Stimulated activated CD8-positive, alpha-beta memory T cell treated with anti-CD3 and anti-CD28 coated beads, Interleukin-15, amount 100 ng/mL, for 4 hours (primary cell): ENCODE measurements at places on chromosomes 13 and 19.

GRCh38 chr13:94412870-94413597 lies 66.4 kb downstream of the DCT start:
- no peak for DNase-seq

GRCh38 chr13:99792079-99792921 lies 179.3 kb downstream of the ZIC5 start:
- no peak for DNase-seq

GRCh38 chr19:1302533-1303239 lies 17.0 kb downstream of the EFNA2 start:
- no peak for DNase-seq

- no peak for DNase-seq
These were observed 365.4 kb downstream of the ITGBL1 start for GRCh38 chr13:101817898-101818297.

DNA sequence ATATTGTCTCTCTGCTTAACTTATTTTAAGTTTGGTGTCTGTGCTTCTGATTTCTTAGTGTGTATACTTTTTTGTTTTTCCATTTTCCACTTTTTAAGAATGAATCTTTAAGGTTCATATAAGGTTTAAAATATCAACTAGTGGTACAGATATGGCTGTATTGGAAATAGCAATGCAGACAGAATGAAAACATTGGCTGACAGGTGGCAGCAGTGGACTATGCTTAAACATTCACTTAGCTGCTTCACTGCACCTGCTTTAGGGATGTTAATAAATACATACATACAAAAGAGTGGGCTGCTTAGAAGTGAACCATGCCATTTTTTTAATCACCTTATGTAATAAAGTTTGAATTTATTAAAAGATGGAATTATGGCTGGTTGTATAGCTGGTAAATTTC lies 27.3 kb downstream of the TM9SF2 start:
- DNase-seq, result no peak

- DNase-seq, result no peak
These were observed 13.1 kb downstream of the CCDC97 start for GRCh38 chr19:41323023-41323422.

DNA sequence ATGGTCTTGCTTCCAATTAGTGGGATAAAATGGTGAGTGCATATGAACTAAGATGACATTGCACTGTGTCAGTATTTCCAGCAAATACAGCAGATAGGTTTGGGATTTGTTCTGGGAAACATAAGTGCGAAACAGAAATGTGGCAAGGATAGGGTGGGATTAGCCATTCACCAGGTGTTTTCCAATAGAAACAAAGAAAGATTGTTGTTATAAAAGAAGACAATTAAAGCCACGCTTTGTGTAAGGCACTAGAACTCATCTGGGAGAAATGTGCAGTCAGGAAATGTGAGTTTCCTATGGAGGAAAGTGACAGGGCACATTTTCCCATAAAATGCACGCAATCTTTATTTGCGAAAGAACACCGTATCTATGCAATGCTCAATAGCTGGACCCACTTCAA lies 1547.8 kb downstream of the EFNB2 start:
- DNase-seq, result no peak

DNA sequence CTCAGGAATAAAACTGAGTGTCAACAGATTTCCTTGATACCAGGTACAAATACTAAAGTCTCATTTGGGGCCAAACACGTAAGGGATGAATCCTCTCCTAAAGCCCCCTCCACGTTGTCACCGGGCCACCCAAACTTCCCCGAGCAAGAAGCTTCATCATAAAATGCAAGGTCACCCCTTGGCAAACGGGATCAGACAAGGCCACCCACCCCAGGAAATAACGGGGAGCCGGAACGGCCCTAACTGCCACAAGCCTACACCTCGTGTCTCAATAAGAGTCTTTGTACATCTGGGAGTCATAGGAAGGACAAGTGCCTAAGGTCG lies 717 bp downstream of the EEF2 start:
- no peak for DNase-seq

- DNase-seq, result no peak
These were observed 177.9 kb downstream of the IRS2 start for GRCh38 chr13:109608503-109608902.
